ENCODE measurements at places on chromosomes 11 and 22.
A peak's percentile ranks its signal among the peaks of the same experiment; 100 is the strongest.

DNA sequence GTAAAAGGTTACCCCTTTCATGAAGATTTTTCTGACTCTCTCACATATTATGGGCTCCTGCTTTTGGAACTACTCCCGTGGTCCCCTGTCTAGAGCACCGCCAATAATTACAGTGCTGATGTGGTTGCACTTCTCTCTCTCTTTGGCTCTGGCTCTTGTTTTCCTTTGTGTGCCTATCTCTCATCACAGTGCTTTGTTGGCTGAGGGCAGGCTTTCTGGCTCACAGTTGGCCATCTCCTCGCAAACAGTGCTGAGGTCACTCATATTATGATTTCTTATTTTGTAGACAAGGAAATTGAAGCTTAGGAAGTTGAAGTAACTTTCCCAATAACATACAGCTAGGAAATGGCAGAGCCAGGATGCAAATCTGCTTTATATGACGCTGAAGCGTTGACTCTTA lies 192.5 kb downstream of the DDX10 start:
- no peak for DNase-seq

- DNase-seq: no peak
Measured at GRCh38 chr11:47881145-47881544, 33.0 kb upstream of the NUP160 start.

GRCh38 chr11:134022748-134023147 lies 46.1 kb upstream of the JAM3 start:
- no peak for DNase-seq

GRCh38 chr11:135046986-135047385 lies 634.9 kb upstream of the B3GAT1 start:
- DNase-seq: no peak

DNA sequence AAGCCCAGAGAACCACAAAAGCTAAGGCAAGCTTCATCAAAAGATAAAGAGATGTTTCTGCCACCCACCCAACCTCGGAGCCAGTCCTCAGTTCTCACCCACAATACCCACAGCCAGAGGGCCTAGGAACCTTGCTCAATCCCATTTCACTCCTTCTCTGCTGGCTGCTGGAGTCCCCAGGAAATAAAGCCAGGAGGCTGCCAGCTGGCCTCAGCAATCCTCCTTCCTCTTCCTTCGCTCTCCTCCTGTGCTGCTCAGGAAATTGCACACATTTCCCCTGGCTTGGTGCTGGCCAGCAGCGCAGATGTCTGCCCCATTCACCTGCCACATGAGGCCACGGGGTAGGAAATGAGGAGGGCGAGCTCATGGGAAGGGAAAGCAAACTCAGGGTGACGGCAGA lies 91.8 kb upstream of the LDLRAD3 start:
- DNase-seq: no peak

GRCh38 chr11:47434011-47434786 lies 8.0 kb upstream of the PSMC3 start:
- DNase-seq: no peak

DNA sequence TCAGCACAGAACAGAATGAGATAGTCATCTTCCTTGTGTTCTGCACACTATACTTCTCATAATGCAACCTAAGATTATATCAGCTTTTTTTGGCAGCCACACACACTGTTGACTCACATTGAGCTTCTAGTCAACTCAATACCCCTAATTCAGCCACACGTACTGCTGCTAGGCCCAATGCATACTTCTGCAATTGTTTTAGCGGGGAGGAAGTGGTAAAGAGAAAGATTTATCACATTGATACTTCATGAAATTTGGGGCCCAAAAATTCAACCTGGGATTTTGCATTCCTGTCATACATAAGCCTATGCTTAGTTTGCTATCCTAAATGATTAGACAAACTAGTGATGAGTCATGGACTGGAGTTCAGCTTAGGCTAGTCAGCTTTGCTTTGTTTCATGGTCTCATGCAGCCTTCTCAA lies 8.6 kb upstream of the UPB1 start:
- no peak for DNase-seq

- DNase-seq: no peak
Measured at GRCh38 chr22:43431808-43432554, 20.2 kb downstream of the MPPED1 start.

DNA sequence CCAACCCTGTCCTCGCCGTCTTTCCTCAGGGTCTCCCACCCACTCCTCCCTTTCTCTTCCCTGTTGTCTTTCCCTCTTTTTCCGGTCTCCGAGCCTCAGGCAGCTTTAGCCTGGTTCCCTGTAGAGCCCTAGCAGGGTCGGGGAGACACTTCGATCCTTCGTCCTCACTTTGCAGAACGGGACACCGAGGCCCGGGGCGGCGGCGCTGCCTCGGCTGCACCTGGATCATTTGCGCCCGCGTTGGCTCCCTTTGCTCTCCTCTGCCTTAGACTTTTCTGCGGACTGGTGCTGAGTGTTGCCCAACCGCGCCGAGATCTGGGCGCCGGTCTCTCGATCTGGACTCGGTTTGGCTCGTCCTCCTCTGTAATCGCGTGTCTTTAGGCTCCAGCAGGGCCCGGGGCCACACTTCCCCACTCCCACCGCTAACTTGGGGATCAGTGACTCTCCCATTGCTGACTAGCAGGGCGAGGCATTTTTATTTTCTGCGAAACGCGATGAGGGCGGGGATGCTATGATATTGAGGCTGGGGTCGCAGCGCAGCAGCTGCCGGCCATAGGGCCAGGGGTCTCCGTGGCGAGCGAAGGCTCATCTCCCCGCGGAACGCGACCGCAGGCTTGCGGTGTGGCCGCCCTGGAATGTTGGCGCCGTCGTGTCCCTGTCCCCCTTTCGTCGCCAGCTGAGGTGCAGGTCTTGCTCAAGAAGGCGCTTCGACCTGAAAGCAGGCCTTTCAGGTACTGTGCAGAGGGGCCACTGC lies 1.6 kb upstream of the E2F8 start:
- no peak for DNase-seq

GRCh38 chr22:37300551-37301017 lies 18.3 kb downstream of the CYTH4 start:
- peak; percentile 39 for DNase-seq

Measured in CD4-positive, alpha-beta T cell treated with Interleukin-2 at 100 ng/mL for 4 hours (primary cell).